Mammary epithelial cell (primary cell): ENCODE measurements at places on chromosomes 12 and 14. TPM values are rescaled to one million over a fixed set of nuclear protein-coding genes. Genes with fewer than 3 reads are reported as not detected.

TTC7B gene
- 23.0 TPM for polyA plus RNA-seq

DNA sequence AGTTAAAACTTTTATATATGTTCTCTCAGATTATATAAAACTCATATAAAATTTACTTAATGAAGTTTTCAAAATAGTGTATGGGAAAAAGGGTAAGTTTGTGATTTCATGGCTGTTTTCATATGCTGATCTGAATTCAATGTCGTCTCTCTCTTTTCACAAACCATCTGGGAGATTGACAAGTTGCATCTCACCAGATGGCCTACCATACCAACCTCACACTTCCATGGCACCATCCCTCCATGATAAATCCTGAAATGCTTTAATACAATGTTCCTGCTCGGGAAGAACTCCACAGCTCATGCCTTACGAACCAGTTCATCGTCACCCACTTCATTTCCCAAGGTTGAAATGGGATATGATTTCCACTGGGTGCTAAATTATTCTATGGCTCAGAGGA lies 22.3 kb downstream of the PTPRO start:
- DNase-seq: no peak

DNA sequence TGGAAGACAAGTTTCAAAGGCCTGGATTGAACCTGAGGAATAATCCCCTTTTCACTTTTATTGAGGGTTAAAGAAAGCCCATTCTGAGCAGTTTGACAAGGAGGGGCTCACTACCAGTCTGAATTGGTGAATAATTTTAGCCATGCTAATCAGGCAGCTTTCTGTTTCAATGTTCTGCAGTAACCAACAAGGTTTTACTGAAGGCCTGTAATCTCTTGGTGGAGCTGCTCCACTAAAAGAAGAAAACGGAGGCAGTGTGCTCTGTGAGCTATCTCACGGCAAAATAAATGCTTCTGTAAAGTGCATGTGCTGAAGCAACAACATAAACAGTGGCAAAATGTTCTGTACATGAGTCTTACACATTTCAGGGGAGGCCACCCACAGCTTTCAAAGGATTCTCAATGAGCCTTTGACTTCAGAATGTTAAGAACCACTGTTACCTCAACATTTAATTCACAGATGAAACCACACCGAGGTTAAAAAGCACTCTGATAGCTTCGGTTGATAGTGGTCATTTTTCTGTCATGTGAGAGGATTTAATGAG lies 111.2 kb downstream of the LRIG3 start:
- DNase-seq: no peak

OR4N2 gene
- not detected for polyA plus RNA-seq

ANKRD33 gene
- not detected for polyA plus RNA-seq

AMIGO2 gene
- 48.8 TPM for polyA plus RNA-seq

GRCh38 chr12:6765634-6766581 lies at the start of gene PTMS:
Gene PTMS (plus strand): TSS chr12:6766363. CDS start chr12:6766706, 343 bp downstream.
- DNase-seq: peak; percentile 91

DNA sequence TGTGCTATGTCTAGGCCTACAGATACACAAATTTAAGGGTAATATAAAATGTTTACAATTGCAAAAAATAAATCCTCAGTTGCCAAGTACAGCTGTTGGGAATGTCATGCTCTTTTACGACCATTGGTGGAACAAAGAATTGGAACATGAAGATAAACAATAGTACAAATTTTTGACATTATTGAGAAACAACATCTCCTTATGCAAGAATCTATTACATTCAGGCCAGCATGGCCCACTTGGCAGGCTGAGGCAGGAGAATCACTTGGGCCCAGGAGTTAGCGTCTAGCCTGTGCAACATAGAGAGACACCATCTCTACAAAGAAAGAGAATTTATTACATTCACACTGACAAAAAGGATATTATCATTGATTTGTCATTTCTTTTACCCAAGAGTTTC lies 135.9 kb upstream of the NTF3 start:
- no peak for DNase-seq

GRCh38 chr14:26917086-26917485 lies 319.3 kb upstream of the NOVA1 start:
- DNase-seq: no peak

- DNase-seq: peak; percentile 16
Measured at GRCh38 chr12:16605642-16606116, 283 bp downstream of the LMO3 start.

ZDHHC22 gene
- polyA plus RNA-seq: not detected

MYO1A gene
- 0.03 TPM for polyA plus RNA-seq

KRT82 gene
- polyA plus RNA-seq: 0.01 TPM

DNA sequence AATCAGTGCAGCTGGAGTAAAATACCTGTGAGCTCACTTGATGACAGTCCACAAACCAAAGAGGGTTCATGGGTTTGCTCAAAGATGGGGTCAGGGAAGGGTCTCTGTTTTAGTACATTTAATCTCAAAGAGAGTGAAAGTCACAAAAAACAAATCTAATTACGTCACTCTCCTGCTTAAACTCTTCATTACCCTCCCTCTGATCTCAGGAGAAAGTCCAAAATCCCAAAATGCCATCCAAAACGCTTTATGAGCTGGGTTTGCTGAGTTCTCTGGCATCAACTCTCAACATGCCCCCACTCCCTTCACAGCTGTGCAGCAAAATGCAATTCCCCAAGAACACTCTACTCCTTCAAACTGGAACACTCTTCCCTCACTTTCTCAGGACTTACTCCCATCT lies 40.4 kb upstream of the LGR5 start:
- DNase-seq: no peak

LBHD2 gene
- polyA plus RNA-seq: not detected

DNA sequence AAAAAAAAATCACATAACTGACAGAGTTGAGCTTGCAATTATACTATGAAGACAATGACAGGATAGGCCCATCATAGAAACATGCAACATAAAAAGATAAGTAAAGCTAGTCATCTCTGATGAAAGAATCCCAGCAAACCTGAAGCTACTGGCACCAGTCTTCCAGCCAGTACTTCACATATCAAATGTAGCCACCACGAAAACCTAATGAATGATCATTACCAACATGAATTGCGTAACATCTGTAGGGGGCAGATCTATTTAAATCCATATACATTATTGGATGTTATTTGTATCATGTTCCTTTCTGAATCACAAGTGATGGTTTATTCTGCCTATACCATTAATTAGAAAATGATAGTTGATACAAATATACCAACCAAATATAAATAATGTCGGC lies 73.9 kb downstream of the BCAT1 start:
- DNase-seq: no peak

GRCh38 chr12:117836999-117837736 lies 131.6 kb downstream of the KSR2 start:
- DNase-seq: peak; percentile 39

LRP1 gene
- polyA plus RNA-seq: 11.3 TPM

SNRPF gene
- polyA plus RNA-seq: 32.5 TPM

GALNT8 gene
- not detected for polyA plus RNA-seq

DNA sequence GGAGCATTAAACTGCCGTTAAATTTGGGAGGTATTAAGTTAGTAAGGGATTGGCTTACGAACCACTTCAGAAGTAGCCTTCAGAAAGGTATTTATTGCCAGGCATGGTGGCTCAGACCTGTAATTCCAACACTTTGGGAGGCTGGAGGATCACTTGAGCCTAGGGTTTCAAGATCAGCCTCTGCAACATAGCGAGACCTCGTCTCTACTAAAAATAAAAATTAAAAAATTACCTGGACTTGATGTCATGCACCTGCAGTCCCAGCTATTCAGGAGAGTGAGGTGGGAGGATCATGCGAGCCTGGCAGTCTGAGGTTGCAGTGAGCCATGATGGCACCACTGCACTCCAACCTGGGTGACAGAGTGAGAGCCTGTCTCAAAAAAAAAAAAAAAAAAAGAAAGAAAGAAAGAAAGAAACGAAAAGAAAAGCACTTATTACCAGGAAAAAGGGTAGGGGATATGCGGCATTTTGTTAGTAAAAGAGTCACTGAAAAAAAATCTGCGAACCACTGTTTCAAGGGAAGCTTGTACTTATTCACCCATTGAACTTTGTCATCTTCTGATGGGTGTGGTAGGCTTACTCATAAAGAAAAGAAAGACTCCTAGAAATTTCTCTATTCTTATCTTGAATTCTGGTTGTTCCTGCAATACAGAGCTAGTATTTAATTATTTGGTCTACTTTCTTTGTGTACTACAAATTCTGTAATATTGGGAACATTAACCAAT lies 33.6 kb upstream of the PLEKHA5 start:
- peak; percentile 69 for DNase-seq

DNA sequence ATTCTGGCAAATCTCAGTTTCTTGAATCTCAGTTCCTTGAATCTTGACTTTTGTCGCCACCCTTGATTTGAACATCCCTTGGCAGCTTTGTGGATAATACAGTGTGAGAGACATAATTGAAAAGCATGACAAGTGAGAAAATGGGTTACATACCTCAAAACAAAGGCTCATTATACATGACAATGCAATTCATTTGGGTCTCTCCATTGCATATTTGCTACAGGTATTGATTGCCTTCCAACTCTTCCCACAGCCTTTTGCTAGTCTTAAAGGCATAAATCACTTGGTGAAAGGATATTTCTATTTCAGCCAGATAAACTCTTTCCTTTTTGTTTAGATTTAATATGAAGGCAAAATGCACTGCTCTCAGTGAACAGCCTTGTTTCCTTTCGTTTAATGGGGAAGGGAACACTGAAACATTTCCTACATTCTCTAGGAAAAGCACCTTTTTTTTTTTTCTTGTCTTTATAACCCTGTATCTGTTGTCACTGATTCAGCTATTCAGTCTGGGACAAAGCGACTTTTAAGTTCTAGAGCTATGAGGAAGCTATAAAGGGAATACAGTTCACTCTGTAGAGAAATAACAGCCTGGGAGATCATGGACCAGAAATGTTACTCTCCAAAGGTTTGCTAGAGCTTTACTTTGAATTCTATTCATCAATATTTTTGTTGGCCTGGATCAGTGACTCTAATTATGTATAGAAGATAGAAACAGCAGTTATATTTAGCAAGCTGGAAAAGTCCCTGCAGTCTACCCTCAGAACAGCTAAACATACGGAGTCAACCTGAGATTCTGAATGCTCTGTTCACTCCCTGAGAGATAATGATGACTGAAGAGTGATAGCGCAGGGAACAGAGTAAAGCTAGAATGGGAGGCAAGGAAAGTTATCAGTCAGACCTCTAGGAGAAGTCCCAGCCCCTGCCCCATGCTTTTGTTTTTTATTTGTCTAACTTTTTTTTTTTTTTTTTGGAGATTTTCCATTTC lies 311.4 kb downstream of the RGS6 start:
- no peak for DNase-seq

DNA sequence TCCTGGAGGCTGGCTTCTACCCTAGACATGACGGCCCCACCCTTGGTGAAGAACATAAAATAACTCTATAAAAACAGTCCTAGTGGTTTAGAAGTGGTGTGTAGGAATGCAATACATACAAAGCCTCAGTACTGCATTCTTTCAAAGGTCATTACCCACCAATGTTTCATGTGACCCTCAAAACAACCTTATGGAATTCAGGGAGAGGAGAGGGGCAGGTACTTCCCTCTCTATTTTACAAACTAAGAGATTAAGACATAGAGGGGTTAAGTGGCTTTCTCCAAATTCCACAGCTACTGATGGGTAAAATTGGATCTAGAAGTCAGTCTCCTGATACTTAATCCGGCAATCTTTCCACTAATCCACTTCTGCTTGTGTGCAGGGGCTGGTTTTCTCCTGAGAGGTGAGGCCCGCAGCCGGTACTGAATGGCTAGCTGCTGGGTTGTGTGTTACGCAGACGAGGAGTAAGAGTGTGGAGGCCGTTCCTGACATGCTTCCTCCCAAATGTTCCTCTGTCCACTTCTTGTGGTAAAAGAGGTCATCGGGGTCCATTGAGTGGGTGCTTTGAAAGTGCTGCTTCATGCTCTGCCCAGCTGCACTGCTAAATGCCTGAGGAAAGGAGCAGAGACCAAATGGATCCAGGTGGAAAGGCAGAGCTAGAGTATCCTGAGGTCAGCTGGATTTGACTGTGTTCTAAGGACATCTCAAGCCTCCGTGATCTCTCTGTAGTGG lies 16.2 kb downstream of the SLC7A8 start:
- DNase-seq: no peak

DAO gene
- polyA plus RNA-seq: not detected

DNA sequence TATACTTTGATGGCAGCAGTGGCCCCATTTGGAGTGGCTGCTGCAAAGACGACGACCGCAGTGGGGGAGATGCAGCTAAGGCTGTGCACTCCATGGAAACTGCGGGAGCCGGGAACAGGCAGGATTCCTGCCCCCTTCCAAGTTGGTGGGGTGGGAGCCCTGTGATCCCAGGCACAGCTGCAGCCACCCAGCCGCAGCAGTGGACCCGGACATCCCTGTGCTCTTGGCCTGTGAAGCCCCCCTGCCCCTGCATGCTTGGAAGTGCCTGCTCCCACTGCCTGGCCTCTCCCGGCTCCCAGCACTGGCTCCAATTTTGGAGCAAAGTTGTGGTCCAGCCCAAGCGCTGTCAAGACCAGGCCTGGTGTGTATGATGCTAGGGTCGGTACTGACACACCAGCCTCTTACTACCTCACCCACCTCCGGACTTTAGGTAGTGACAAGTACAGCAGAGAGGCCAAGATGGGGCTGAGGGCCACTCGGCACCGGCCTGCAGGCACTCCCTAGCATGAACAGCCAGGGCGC lies 502.8 kb upstream of the RPL10L start:
- DNase-seq: no peak

DNA sequence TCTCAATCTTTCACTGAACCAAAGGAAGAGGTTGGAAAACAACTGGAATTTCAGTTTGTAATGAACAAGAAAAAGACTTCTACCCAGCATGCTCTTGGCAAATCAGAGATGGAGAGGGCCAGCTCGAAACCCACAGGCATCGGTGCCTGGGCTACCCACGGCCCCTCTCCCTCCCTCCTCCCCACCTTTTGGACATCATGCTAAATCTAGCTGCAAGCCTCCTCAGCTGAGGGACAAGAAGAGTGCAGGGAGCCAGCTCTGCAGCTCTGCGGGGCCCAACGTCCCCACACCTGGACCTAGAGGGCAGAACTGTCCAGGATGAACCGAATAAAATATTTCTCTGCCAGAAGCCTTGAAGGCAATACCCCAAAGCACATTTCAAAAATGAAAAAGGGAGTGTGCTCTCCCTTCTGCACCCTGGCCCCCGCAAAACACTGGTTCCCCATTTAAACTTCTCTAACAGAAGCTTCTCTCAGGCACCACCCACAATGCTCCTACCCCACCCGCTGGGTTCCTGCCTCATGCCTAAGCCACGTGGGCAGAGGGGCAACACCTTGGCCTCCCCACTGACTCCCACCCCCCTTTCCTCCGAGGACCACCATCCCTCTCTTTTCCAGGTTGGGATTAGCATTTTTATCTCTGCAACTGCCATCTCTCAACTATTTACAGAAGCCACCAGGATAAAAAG lies 8.2 kb downstream of the CAMKK2 start:
- no peak for DNase-seq

NOXRED1 gene
- polyA plus RNA-seq: 0.09 TPM

DNA sequence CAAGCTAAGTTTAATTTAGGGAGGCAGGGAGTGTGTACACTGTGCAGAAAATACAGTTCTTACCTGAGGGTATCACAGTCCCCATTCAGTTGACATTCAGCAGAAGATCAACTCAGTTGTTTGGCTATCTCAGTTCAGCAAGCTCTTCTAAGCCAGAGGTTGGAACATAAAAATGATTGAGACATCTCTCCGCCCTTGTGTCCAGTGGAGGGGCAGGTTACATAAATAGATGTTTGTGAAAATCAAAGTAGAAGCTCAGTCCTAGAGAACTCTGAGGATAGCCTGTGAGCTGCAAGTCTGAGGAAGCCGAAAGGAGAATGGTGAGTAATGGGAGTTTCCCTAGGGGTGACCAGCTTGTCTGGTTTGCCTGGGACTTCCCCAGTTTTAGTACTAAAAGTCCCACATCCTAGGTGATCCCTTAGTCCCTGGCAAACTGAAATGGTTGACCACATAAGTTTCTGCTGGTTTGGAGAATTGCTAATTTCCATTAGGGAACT lies 251.4 kb upstream of the ATP2B1 start:
- DNase-seq: peak; percentile 95

- DNase-seq: no peak
Measured at GRCh38 chr12:56718636-56719035, 6.5 kb downstream of the NACA start.
